KG1 (cell line): ENCODE measurements at places on chromosomes 6 and 20.

- DNase-seq: no peak
Observed at GRCh38 chr6:52020945-52021570, 66.4 kb downstream of the PKHD1 start.

DNA sequence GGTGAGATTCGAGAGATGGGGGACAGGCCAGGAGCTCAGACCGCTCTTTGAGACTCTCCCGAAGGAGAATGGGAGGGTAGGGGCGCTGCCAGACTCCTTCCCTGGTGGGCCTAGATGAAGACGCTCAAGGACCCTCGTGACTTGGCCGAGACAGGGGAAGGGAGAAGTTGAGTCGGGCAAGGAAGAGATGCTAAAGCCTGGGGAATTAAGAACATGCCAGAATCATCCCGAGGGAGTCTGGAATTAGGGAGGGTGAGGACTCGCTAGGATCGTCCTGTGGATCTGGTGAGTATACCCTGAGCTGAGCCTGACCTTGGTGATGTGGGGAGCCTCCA lies 529 bp downstream of the UBE2C start:
- no peak for DNase-seq

GRCh38 chr6:2144210-2144609 lies 101.2 kb downstream of the GMDS start:
- DNase-seq: no peak

DNA sequence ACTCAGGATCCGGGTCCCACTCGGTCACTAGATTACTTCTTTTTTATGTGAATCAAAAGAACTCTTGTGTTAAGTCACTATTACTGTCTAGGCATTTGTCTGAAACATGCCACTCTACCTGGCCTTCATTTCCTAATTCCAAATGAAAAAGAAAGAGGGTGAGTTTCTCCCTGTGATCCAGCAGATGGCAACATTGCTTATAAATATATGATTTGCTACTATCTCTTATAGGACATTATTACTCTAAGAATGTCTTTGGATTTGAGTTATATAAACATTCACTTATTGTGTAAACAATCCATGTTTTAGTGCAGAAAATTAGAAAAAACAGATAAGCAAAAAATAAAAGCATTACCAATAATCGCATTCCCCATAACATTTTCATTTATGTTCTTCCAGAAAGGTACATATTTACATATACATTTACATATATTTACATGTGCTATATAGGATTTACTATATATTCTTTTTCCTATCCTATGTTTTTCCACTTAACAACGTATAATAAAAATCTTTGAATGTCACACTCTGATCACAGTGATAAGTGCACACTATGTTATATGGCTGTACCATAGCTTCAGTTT lies 66.9 kb downstream of the FAXC start:
- no peak for DNase-seq

DNA sequence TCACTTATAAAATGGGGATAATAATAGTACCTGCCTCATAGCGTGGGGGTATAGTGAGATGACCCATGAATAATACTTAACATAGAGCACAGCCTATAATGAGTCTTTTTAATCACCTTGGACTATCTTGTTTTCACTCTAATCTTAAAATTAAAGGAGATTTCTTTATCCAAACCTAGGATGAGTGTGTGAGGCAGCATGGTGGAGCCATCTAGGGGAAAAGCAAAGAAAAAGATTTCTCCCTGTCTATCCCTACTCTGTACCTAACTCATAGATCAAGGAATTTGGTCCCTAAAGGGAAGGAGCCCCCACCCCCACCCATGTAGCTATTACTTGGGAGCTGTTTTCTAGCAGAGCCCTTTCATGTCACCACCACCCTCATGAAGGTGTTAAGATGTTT lies 45.2 kb upstream of the PAK5 start:
- no peak for DNase-seq

DNA sequence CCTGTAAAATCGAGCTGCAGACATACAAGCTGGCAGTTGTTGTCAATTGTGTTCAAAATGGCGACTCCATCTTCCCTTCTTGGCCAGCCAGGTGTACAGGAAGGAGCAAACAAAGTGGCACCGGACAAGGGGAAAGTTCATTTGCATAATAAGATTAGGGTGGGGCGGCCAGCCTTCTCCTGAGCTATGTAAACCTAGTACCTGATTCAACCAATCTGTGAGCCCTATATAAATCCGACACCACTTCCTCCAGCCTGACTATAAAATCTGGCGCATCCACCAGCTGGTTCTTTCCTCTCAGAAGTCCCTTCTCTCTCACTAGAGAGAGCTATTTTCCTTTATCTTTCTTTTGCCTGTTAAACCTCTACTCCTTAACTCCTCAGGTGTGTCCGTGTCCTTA lies 8.1 kb upstream of the HBS1L start:
- no peak for DNase-seq

DNA sequence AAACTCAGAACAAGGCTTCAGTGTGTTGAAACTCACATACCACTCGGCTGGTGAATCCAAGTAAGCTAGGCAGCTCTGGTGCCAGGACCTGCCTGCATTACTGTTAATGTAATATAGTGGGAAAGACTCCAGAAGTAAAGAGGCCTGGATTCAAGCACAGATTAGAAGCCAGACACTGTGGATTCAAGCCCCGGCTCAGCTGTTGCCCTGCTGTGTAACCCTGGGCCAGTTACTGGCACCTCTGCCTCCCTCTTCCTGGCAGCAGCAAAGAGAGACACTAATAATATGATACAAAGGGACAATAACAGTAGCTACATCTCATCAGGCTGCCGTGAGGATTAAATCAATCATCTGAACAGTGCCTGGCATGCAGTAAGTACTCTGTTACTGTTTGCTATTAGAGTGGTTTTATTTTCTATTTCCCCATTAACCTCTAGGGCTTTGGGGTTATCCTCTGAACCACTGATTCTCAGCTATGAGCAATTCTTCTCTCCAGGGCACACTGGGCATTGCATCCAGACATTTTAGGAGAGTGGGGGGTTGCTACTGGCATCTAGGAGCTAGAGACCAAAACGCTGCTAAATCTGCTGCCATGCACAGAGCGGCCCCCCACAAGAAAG lies 92.9 kb downstream of the ZMYND8 start:
- DNase-seq: no peak

DNA sequence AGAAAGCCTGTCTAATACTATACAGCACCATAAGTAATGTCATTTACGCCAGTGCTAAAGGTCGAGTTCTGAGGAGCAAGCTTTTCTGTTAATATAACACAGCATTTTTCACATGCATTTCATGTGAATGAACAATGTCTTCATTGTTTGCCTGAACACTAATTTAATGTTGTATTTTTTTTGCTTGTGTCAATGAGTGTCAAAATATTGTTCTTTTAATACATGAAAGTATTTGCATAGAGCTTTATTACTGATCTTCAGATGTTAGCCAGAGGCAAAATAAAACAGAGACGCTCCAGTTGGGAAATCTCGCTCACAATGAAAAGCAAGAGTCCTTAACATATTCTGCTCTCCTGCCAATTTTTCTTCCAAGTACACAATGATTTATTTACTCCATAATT lies 151.8 kb downstream of the FOXC1 start:
- no peak for DNase-seq

GRCh38 chr20:37382482-37383120 lies 36.7 kb downstream of the SRC start:
- no peak for DNase-seq

DNA sequence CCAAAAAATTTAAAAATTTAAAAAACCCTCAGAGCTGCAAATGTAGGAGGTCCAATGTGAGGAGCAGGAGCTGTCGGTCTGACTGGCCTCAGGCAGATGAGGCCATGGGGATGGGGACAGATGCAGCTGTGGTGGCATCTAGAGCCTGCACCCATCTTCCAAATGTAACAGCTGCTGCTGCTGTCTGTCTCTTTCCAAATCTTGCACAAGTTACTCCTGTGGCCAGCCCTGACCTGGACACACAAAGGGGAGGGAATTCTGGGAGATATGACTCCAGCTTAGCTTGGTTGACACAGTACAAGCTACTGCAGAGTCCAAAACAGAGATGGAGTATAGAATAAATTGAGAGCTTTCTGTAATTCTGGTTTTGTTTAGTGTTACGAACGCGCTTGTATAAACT lies 115.2 kb downstream of the PRND start:
- DNase-seq: no peak

- no peak for DNase-seq
Observed at GRCh38 chr20:51029963-51030920, 7.3 kb upstream of the KCNG1 start.

GRCh38 chr20:46951840-46952497 lies 57.3 kb downstream of the EYA2 start:
- no peak for DNase-seq
